Bronchial epithelial cell (primary cell): ENCODE measurements at places on chromosomes 6 and 20. TPM values are rescaled to one million over a fixed set of nuclear protein-coding genes. Genes with fewer than 3 reads are reported as not detected.

Gene SULF2
- total RNA-seq, result 25.3 and 31.6 TPM in 2 replicates

Gene DEFB116
- total RNA-seq, result not detected in 2 replicates

Gene APOBEC2
- total RNA-seq, result not detected in 2 replicates

Gene ZNF184
- 6.0 and 6.8 TPM in 2 replicates for total RNA-seq

Gene BPI
- not detected in 2 replicates for total RNA-seq

Gene SUMO4
- 0.79 and 1.2 TPM in 2 replicates for total RNA-seq

Gene CST7
- not detected in 2 replicates for total RNA-seq
